Naive thymus-derived CD4-positive, alpha-beta T cell (primary cell): ENCODE measurements at places on chromosomes 4 and X.

DNA sequence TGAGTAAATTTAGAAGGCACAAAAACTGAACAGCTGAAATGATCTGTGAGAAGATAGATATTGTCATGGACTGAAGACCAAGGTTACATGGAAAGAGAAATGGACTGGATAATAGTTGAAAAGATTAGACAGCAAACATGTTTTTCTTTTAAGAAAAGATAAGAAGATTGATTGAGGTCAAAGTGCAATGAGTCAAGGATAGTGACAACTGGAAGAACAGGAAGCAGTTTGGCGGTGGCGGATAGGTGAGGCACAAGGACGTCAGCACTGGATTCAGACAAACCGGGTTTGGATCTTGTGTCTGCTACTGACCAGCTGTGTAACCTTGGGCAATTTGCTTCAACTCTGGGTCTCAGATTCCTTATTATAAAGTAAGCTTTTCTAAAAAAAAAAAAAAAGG is 2.0 kb upstream of the HPGD start:
- no peak for DNase-seq

DNA sequence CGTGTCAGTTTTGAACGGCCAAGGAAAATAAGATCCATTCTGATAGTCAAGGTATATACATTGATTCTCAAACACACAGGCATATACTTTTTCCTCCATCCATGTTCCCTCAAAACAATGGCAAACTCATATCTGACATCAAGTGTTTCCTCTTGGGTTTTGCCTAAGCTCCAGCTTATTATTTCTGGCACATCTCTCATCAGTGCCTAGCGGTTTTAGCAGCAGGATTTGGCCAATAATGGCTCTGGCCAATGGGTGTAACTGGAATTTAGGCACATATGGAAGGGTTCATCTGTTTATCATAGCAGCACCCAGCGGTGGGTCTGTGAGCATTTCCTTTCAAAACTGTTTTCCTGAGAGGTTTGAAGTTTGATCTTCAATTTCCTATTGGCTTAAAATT is 161.6 kb upstream of the TLL1 start:
- DNase-seq = no peak

- DNase-seq = no peak
These were observed 123.8 kb downstream of the GABRA2 start for GRCh38 chr4:46266106-46266505.

DNA sequence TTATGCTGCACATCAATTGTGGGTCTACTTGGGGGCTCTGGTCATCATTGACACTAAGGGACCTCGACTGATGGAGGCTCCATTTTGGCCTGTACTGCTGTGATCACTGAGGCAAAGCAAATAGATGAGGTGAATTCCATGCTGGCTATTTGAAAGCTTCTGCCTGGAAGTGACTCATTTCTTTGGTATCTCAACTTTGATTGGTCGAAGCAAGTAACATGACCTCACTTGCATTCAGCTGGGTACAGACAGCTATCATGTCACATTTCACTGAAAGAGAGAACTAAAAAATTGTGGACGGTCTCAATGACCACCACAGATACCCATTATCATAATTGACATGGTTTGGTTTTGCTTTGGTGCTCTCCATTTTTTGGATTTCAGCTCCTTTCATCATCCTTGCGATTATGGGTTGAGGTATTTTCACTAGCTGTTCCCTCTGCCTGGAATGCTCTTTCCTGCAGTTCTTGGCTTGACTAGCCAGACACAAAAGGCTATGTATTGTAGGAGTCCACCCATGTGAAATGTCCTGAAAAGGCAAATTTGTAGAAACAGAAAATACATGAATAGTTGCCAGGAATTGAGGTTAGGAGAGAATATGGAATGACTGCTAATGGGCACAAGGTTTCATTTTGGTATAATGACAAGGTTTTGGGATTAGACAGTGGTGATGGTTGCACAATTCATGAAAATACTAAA is 369.2 kb upstream of the LCORL start:
- no peak for DNase-seq

- DNase-seq = no peak
These were observed 32.0 kb upstream of the SPON2 start for GRCh38 chr4:1204286-1204827.

DNA sequence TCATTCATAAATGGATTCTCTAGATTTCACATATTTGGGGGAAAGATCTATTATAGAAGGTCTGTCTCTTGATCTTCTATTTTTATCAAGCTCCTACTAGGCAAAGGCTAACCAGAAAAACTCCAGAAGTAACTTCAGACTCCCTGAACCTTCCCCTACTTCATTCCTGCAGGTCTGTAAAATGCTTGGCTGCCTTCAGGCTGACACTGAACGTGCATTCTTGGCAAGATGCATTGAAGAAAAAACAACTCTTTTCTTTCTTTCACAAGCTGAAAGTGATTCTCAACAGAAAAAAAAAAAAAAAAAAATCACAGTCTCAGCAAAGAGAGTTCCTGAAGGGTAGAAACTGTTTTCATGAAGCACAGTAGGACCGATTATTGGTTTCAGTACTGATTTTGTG is 12.7 kb downstream of the OPHN1 start:
- DNase-seq = no peak

DNA sequence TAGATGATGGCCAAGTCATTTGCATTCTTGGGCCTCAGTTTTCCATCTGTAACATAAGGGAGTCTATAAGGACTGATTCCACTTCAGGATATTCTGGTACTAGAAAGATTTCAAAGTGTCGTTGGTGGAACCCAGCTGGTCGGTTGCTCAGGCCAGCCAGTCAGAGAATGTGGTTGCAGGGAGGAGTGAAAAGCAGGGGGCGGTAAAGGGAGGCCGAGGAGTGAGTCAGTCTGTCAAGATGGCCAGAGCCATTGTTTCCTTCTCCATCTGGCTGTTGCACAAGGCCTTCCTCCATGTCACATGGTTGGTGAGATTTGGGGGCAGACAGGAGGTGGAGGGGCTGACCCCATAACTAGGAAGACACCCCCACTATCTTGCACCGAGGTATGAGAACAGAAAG is 38.2 kb downstream of the STARD8 start:
- no peak for DNase-seq

DNA sequence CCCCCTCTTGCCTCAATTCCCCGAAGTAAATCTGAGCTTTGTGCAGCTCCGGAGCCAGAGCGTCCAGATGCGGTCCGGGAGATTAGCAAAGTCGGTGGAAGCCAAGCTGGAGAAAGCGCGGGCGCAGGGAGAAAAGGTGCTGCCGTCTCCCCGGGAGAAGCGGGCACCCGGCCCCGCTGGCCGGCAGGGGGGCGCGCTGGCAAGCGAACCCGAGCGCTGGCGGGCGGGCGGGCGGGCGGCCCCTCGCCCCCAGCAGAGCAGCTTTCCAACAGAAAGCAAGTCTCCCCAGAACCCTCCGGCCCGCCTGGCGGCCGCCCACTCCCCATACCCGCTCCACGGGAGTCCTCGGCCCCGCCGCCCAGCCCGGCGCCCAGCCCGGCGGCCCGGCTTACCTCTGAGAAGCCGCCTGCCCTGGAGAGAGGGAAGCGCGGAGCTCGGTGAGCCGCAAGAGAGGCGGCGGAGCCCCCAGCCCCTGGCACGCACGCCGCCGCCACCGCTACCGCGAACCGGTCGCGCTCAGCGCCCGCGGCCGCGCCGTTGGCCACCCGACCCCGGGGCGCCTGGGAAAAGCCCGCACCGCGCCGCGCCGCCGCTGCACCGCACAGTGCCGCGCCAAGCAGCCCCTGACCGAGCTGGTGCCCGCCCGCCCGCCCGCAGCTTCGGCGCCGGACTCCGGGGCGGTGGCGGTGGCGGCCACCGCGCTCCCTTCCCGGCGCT is 529 bp upstream of the CITED1 start:
- DNase-seq = no peak

- DNase-seq = no peak
These were observed at the start of gene PCSK1N for GRCh38 chrX:48835524-48836329. TSS of gene PCSK1N (minus strand) at chrX:48835610. CDS start at chrX:48835532, 78 bp downstream.

DNA sequence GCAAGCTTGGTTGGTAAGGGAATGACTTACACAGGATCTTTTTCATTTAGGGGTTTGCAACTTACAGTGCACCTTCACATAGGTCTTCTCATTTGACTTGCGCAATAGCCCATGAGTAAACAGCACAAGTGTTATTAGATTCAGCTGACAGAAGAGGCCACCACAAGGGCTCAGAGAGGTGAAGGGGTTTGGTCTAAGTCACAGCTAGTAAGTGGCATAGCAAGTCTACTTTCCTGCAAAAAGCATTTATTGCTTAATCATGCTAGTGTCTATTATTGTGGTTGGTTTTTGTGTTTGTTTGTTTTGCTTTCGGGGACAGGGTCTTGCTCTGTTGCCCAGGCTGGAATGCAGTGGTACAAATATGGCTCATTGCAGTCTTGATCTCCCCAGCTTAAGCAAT is 83.3 kb downstream of the SPRY1 start:
- DNase-seq = no peak

GRCh38 chrX:48784726-48785125 is 1.7 kb upstream of the GATA1 start:
- no peak for DNase-seq

DNA sequence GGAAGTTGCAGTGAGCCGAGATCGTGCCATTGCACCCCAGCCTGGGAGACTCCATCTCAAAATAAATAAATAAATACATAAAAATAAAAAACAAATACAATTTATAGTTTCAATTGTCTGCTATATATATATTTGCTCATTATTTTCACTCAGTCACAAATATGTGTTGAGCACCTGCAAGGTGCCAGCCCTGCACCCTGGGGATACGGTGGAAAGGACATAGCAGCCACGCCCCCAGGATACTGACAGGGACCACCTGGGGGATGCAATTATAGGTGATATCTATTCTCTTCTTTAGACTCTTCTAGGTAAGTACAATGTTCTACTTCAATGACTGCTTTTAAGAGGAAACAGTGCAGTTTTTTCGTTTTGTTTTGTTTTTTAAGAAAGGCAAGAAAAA is 85.0 kb downstream of the JAKMIP1 start:
- DNase-seq = no peak

GRCh38 chrX:57822818-57823217 is 87.4 kb downstream of the ZXDA start:
- DNase-seq = no peak

DNA sequence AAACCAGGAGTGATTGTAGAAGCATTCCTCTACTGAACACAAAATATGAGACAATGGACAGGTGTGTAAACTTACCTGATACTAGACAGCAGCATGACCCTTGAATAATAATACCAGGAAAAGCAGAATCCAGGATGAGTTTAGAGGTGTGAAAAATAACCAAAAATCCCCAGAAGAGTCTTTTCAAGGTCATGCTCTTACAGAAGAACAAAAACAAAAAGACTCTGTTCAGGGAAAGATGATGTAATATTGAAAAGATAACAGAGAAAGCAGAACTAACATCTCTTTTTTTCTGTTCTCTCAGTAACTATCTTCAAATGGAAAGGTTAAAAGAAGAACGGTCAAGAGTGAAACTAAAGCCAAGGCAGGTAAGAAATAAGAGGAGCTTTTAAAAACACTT is 14.0 kb upstream of the ARHGAP10 start:
- DNase-seq = no peak

DNA sequence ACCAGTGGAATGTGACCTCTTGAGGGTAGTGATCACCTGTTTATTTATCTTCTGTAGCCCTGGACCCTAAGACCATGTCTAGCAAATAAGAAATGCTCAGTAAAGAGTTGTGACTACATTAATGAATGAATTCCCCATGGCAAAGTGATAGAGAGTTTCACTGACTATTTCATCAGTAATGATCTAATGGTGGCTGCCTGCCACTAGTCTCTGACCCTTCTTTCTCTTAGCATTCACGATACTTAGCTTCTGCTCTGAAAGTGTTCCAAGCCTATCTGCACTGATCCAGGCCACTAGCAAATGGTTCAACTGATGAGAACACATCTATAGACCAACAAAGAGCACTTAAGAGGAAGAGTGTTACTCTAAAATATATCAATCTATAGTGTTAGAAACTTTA is 50.0 kb upstream of the RASGEF1B start:
- no peak for DNase-seq

- DNase-seq = peak; percentile 38
These were observed 833.9 kb upstream of the PRKX start for GRCh38 chrX:4547213-4547836.

DNA sequence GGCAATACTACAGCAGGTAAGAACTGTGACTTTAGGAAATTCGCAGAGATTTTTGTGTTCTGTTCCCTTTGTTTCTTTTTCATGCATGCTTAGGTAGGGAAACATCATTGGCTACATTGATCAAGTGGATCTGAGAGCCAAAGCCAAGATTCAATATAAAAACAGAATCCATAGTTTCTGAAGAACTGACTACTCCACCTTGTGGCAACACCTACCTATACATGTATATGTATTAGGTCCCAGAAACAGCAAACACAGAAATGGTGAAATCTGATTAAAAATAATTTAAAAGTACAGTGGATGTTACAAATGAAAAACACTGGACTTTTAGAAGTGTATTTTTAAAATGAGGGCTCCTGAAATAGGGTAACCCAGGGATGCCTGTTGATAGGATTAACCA is 322.6 kb upstream of the MAOA start:
- DNase-seq = no peak

DNA sequence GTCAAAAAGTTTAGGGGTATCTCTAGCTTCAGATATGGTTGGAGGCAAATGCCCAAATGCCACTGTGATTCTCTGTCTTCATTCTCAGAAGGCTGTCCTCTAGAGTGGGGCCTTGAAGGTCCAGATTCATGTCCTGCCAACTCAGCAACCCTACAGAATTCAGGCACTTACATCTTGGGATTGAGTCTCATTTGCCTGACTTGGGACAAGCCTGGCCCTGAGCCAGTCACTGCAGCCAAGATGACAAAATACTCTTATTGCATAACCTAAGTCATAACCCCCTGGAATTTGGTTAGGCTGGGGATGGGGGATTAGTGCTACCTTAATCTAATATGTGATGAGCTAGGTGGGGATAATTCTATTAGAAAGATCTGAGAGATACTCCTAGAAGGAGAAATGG is 100.5 kb downstream of the AREG start:
- no peak for DNase-seq

GRCh38 chr4:83629945-83630721 is 94.2 kb downstream of the GPAT3 start:
- DNase-seq = no peak

- DNase-seq = no peak
These were observed 3.6 kb downstream of the ARHGAP24 start for GRCh38 chr4:85478576-85478975.

DNA sequence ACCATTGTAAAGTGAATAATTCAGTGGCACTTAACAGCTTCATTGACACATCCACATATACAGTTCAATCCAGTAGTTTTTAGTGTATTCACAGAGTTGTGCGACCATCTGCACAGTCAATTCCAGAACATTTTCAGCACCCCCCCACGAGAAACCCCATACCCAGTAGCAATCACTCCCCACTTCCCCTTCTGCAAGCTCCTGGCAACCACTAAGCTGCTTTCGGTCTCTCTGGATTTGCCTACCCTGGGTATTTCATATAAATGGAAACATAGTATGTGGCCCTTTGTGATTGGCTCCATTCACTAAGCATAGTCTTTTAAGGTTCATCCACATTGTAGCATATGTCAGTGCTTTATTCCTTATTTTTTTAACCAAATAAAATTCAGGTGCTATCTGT is 10.0 kb downstream of the MSL3 start:
- no peak for DNase-seq

- DNase-seq = no peak
These were observed 289.1 kb upstream of the CLNK start for GRCh38 chr4:10973686-10974085.
